ENCODE measurements at places on chromosomes 12 and 14. TPM values are rescaled to one million over a fixed set of nuclear protein-coding genes. Genes with fewer than 3 reads are reported as not detected.
A peak's percentile ranks its signal among the peaks of the same experiment; 100 is the strongest.

GRCh38 chr14:61140872-61141271, 140.3 kb downstream of the TMEM30B start:
- DNase-seq, result no peak

GRCh38 chr14:96536807-96537206, 34.6 kb downstream of the PAPOLA start:
- no peak for DNase-seq

GRCh38 chr14:72607386-72608130, 286.3 kb downstream of the DPF3 start:
- no peak for DNase-seq

DNA sequence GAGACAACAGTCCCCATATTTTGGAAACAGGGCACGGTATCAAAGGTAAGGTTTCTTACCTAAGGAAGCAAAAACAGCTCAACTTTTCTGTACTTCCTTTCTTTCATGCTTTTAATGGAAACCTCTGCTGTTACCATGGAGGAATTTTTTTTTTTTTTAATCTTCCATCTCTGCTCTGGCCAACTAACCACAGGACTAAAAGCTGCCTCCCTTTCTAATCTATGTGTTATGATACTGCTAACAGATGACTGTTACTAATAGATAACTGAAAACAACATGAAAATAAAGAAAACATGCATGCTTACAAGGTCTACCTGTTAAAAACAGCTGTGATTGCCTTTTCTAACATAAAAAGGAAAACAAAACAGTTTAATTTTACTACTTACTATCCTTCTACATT, 168.4 kb downstream of the SOX5 start:
- DNase-seq, result no peak

DNA sequence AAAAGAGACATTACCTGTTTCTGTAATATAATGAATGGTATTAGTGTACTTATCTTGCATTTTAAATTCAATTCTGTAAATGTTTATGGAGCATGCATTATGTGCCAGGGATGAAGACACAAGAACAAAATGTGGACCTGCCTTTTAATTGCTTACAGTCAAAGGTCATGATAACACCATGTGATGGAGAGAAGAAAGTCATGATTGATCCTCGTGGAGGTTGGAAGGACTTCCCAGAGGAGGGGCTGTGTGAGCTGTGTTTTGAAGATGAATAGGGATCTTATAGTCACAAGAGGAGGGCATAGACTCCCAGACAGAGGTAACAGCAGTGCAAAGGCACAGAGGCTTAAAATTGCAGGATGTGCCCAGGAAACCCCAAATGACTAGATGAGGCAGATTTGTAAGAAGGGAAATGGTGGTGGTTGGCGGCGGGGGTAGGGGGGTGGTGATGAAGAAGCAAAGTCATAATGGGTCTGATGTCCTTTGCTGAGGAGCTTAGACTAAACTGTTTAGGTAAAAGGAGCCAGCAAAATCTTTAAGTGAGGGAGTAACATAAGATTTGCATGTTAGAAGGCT, 151.5 kb downstream of the PRKCH start:
- DNase-seq, result no peak

- DNase-seq, result no peak
These were observed 583.5 kb upstream of the TBX3 start for GRCh38 chr12:115267464-115267863.

DNA sequence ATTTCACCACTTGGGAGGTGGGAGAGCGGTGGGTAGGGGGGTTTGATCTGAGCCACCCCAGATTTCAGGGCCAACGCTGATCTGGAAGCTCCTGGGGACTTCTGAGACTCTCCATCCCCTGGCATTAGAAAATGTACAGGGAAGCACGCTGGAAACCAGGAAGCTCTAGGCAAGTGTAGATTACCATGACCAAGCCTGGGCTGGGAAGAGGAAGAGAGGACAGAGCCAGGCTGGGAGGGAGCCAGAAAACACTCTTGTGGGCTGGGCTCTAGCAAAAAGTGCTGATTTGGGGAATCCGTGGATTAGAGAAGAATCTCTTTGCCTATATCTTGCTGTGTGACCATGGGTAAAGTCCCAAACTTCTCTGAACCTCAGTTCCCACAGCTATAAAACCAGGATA, 236.7 kb downstream of the BCL11B start:
- DNase-seq, result peak; percentile 26

GRCh38 chr12:2054091-2055018, 1.6 kb downstream of the CACNA1C start:
- no peak for DNase-seq

GRCh38 chr12:643475-644302, 19.6 kb downstream of the NINJ2 start:
- DNase-seq, result no peak

- no peak for DNase-seq
These were observed 125.4 kb upstream of the PLEKHA5 start for GRCh38 chr12:19003987-19004619.

GRCh38 chr12:102962986-102963385, 5.5 kb downstream of the ASCL1 start:
- no peak for DNase-seq

Gene TMPRSS12
- not detected for total RNA-seq

Gene SYNE3
- 6.4 TPM for total RNA-seq

Gene MMP17
- total RNA-seq, result 14.9 TPM

Gene MYH7
- total RNA-seq, result not detected

Gene KCNH3
- total RNA-seq, result 4.5 TPM

Measured in A673 (cell line).